ENCODE measurements at places on chromosomes 5 and 9. TPM values are rescaled to one million over a fixed set of nuclear protein-coding genes. Genes with fewer than 3 reads are reported as not detected.

DNA sequence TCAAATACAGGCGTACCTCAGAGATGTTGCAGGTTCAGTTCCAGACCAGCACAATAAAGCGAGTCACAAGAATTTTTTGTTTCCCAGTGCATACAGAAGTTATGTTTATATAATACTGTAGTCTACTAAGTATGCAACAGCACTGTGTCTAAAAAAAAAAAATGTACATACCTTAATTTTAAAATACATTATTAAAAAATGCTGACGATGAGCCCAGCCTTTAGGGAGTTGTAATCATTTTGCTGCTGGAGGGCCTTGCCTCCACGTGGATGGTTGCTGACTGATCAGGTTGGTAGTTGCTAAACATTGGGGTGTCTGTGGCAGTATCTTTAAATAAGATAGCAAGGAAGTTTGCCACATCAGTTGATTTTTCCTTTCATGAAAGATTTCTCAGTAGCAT is 48.3 kb downstream of the TTC1 start:
- H3K27me3 ChIP-seq, result no peaks in the 10 kb centered on the region
- no peak overlapping the region for H3K4me3 ChIP-seq
- no peaks in the 10 kb centered on the region for H3K4me1 ChIP-seq

DNA sequence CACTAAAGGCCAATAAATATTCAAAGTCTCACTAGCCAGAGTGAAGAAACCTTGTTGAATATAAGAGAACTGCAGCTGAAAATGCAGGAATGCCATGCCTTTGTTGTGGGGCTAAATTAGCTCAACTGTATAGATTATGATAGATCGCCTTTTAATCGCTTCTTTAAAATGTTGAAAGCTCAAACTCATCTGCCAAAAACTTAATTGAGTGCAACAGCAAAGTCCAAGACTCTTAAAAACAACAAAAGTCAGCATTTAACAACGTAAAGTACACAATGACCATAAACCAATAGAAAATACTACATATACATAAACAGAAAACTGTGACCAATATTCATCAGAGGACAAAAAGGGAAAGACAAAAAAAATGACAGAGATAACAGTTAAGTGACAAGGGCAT is 585.0 kb upstream of the CDH6 start:
- no peak for DNase-seq
- H3K4me3 ChIP-seq, result no peak overlapping the region
- no peaks in the 10 kb centered on the region for H3K27me3 ChIP-seq
- H3K27ac ChIP-seq, result no peak overlapping the region

GRCh38 chr5:178486239-178486641 is 104.0 kb downstream of the COL23A1 start:
- H3K27me3 ChIP-seq, result no peaks in the 10 kb centered on the region
- H3K4me1 ChIP-seq, result no peaks in the 10 kb centered on the region
- H3K36me3 ChIP-seq, result no peaks in the 10 kb centered on the region
- no peak for DNase-seq

GRCh38 chr9:72271613-72272478 is 93.2 kb downstream of the ZFAND5 start:
- no peaks in the 10 kb centered on the region for H3K36me3 ChIP-seq
- H3K27me3 ChIP-seq, result no peaks in the 10 kb centered on the region
- no peak overlapping the region for H3K27ac ChIP-seq
- no peak for DNase-seq

- no peaks in the 10 kb centered on the region for H3K27me3 ChIP-seq
- DNase-seq, result peak; percentile 57
- peaks cover 89% of the 10 kb centered on the region for H3K36me3 ChIP-seq
- H3K27ac ChIP-seq, result no peak overlapping the region
- no peaks in the 10 kb centered on the region for H3K4me1 ChIP-seq
- no peak overlapping the region for H3K4me3 ChIP-seq
Measured at GRCh38 chr9:121771418-121771817, 120.0 kb downstream of the DAB2IP start.

DNA sequence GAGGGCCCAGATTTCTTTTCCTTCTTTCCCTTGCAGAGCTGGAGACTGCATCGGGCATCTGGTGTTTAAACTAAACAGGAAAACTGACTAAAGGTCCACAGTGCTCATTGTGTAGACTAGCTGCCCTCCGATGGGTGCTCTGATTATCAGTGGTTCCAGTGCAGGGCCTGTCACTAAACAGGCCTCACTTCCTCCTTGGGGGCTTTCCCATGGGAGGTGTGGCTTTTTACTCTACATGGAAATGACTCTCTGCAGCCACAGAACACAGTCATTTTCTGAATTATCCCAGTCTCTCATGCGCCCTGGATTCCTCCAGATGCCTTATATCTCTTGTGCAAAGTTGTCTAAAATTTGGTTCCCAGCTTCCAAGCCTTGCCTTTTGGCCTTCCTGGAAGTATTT is 199.2 kb downstream of the TRIO start:
- H3K27me3 ChIP-seq, result no peaks in the 10 kb centered on the region
- H3K4me3 ChIP-seq, result no peak overlapping the region
- H3K36me3 ChIP-seq, result peaks cover 34% of the 10 kb centered on the region
- no peak overlapping the region for H3K27ac ChIP-seq

DNA sequence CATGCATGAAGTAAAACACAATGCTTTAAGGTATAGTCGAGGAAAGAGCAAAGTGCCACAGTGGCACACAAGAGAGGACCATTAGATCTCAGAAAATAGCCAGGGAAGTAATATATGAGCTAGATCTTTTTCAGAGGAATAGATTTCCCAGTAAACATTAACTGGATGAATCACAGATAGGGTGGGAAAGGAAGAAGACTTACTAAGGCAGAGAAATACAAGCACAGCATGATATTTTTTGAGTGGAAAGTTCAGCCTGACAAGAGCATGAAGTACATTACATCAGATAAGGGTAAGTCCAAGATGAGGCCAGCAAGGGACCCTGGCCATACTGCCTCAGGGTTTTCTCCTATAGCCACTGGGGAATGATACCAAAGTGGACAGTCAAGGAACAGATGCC is 804.6 kb upstream of the DMAC1 start:
- H3K36me3 ChIP-seq, result no peaks in the 10 kb centered on the region
- no peaks in the 10 kb centered on the region for H3K4me1 ChIP-seq
- H3K27me3 ChIP-seq, result no peaks in the 10 kb centered on the region
- no peak for DNase-seq
- H3K27ac ChIP-seq, result no peak overlapping the region

DNA sequence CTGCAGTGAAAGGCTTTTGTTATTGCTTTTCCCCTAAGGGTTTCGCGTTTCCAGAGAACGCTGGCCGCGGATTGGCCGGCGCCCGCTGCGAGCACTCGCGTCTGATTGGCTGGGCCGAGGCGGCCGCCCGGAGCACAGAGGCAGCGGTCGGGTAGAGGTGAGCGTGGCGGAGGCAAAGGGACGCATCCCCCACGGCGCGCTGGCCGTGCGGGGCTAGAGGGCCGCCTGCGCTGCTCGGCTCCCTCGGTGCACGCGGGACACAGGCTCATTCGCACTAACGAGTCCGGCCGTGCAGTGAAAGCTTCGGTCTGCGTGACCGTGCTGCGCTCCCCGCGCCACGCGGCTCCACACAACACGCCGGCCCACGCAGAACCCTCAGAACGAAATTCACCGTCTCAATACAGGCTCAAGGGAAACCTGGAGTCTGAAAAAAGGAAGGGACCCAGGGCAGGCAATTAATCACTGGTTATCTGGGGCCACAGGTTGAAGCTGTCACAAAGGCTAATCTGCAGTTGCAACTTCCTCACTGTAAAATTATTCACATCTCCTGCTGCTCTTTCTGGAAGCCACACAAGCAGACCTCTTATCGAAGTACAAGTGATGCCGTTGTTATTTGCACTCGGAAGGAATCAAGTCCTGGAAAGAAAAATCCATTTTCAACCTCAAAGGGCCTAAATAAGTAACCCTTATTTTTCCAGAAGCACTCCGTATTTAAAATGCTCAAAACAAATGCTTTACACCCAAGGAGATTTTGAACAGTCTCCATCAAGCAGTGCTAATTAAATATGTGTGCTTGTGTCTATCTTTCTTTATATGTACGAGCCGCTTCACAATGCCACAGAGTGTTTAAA is 94.6 kb downstream of the ZNF608 start:
- peak overlapping the region; percentile 58 for H3K27ac ChIP-seq
- H3K27me3 ChIP-seq, result no peaks in the 10 kb centered on the region
- peak; percentile 90 for DNase-seq
- peaks cover 62% of the 10 kb centered on the region for H3K4me1 ChIP-seq
- H3K4me3 ChIP-seq, result peak overlapping the region; percentile 55

RALGPS1 gene
- total RNA-seq, result 15.9 TPM

FYB1 gene
- total RNA-seq, result 45.0 TPM

PCDHB12 gene
- total RNA-seq, result 2.8 TPM

MEGF9 gene
- total RNA-seq, result 92.9 TPM

HTR1A gene
- not detected for total RNA-seq

Data from upper lobe of right lung (tissue), 1 donor.